ENCODE measurements at places on chromosomes 4 and X.

GRCh38 chr4:124863040-124863545 is 150.6 kb upstream of the ANKRD50 start:
- DNase-seq: no peak

DNA sequence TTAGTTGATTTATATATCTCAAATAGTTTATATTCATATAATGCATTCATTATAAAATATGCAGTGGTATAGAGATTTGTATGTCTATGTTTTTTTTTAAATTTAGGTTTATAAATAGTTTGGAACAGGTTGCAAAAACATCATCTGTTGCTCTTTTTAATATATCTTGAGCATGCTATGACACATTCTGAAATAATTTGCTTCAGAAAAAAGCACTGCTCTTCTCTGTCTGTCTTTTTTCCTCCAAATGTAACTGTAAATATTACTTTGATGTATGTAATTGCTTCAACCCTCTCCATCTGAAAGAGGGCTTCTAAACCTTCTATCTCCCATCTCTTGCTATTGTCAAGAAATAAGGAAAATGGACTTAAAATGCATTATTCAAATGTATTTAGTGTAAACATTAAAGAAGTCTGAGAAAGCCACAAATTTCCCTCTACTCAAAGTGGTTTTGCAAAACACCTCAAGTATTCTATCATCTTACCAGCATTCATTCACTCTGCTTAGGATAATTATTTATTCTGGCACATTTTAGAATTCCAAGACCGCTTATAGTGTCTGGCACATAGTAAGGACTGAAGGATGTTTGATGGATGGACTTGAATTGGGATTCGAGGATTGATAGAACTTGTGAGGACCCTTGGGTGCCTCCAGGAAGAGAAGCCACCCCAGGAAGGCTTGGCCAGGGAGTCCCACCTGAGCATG is 87.8 kb downstream of the CLNK start:
- DNase-seq: no peak

- no peak for DNase-seq
These were observed 2.0 kb upstream of the FBXW7 start for GRCh38 chr4:152537881-152538280.

DNA sequence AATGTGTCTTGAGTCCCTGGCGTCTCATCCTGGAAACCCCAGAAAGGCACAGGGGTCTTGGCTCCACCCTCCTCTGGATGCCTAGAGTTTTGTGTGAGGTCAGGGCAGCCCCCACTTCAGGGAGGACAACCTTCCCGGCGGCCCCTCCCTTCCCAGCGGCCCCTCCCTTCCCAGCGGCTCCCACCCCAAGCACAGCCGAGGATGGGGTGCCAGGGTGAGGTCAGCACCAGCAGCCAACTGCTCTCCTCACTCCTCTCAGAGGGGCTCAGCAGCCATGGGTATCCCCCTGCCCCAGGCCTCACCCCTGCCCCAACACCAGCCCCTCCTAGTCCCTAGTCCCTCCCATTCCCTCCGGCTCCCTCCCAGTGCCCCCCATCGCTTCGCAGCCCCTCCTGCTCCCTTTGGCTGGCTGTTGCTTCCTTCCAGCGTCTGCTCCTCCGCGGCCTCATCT is 17.4 kb downstream of the DGKQ start:
- no peak for DNase-seq

GRCh38 chr4:105661028-105661427 is 47.5 kb downstream of the INTS12 start:
- DNase-seq: no peak

DNA sequence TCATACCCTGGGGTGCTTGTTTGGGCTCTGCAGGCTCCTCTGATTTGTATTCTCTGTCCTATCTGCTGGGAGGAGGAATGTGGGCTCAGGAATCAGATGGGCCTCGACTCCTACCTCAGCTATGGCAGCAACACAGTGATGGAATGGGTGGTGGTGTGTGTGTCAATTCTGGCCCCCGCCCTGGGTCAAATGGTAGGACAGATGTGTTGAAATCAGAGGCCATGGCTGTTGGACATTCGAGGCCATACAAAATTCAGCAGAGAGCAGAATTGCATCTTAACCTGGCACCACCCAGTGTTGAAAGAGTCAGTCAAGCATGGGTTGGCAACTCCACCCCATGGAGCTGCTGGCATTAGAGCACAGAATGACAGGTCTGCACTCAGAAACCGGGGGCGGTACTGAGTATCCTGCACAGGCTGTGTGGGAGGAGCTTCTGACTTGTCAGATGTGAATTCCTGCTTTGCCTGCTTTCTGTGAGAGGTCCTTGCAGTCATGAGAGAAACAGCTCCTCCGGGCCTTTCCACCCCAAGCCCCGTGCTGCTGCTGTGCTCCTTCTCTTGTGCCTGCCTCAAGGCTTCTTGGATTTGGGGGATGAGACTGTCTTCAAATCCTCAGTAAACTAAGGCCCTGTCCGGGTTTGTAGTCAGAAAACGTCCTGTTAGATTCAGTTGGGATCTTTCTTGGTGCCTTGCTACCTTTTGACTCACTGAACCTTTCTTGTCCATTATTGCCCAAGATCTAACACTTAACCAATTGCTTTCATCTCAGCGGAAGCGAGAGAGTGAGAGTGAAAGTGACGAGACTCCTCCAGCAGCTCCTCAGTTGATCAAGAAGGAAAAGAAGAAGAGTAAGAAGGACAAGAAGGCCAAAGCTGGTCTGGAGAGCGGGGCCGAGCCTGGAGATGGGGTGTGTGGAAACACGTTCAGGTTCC is 13.0 kb downstream of the DKC1 start:
- DNase-seq: no peak

- peak; percentile 44 for DNase-seq
These were observed 20.9 kb downstream of the MAPK10 start for GRCh38 chr4:86338989-86339388.

DNA sequence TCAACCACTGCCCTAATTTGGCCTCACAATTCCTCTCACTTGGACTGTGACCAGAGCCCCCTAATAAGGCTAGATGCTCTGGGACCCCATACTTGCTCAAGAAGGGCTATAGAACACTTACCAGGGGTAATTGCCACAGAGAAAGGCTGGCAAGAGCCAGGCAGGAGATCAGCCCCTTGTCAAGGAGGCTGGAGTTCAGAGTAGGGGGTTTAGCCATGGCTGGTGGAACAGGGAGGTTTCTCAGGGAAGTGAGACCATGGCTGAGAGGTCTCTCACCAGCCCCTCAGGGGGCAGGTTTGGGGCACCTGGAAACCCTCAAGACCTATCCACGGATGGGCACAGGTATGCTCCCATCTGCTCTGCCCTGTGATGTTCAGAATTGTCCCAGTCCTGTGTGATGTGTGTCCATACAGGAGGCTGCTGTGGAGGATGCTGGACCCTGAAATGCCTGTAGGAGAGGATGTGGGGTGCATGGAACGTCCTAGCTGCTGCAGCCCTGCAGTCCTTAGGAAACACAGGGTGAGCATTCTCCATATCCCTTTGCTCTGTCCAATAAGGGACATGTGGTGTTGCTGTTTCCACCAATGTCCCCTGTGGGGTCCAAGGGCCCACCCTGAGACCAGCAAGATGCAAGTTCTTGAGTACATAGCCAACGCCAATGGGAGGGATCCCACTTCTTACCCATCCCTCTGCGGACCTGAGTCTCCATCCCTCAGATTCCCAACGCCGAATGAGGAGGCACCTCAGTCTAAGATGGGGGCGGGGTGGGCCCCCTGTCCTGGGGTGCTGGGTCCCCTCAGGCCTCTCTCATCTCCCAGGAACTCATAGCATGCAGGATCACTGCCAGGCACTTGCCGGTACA is 16.4 kb upstream of the HSFX1 start:
- DNase-seq: no peak

- peak; percentile 20 for DNase-seq
These were observed 217.2 kb upstream of the PCDH18 start for GRCh38 chr4:137749466-137749865.

DNA sequence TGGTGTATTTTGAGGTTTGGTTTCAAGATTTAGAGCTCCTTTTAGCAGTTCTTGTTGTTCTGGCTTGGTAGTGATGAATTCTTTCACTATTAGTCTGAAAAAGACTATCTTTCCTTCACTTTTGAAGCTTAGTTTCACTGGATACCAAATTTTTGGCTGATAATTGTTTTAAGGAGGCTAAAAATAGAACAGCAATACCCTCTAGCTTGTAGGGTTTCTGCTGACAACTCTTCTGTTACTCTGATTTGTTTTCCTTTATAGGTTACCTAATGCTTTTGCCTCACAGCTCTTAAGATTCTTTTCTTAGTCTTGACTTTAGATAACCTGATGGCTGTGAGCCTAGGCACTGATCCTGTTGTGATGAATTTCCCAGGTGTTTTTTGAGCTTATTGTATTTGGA is 33.6 kb upstream of the HEPH start:
- no peak for DNase-seq

DNA sequence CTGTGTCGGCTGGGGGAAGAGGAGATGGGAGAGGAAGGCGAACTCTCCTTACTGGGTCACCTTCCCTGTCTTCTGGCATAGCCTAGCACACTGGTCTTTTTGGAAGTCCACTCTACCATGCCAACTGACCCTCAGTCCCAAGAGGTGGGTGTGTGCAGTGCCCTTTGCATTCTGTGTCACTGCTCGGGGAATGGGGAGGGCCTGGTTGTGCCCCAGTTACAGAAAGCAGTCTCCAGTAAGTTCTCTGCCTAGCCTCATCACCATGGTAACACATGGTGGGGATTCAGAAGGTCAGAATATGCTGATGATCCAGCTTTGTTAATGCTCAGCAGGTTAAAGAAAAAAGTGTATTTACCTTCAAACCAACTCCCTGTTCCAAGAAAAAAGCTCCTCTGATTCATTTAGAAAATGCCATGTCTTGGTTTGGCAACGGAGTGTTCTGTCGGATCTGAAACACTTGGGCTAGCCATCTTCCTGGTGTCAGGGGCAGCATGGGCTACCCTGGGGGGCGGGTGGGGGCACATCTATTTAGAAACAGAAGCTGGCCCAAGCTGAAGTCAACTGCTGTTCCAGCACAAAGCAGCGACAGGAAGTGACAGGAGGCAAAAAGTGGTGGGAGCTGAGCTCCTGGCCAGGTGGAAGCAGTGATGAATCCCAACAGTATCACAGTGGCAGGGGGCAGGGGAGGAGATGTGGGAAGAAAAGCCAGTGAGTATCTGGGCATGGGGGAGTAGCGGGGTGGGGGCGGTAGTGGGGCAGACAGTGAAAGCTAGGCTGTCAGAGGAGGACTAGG is 37.0 kb downstream of the NSG1 start:
- no peak for DNase-seq

- DNase-seq: no peak
These were observed 138.4 kb upstream of the STX18 start for GRCh38 chr4:4680243-4680642.

DNA sequence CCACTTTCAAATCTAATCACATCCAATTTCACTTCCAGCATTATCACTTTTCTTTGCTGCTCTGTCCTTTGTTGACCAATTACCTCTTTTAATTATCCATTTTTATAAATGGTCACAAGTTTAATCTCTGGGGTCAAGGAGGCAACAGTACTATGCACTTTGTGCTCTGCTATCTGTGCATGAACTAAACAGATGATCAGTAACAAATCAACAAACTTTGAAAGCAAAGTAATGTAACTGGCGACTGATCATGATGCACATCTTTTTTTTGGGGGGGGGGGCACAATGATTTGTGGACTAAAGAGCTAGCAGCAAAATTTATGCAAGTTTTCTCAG is 1.5 kb upstream of the SEC31A start:
- no peak for DNase-seq

GRCh38 chr4:76718831-76719230 is 179.1 kb downstream of the SOWAHB start:
- no peak for DNase-seq

GRCh38 chr4:4496592-4497372 is 45.1 kb downstream of the STX18 start:
- DNase-seq: no peak

DNA sequence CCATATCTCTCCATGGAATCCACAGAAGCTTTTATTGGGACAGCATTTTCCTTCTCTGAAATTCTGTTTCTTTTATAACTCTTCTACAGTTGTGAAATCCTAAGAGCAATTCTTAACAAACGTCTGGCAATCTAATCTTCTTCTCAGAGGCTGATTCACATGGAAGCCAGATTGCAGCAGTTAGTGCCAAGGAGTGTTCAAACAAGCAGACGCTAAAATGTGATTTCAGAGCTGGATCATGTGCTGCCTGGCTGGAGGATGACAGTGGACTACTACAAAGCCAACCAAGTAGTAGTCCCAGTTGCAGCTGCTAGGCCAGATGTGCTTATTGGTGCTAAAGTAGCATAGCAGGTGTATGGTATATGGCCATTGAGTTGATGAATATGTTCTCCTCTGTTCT is 27.7 kb upstream of the GLRB start:
- DNase-seq: peak; percentile 73

- DNase-seq: no peak
These were observed 1.6 kb downstream of the MAPK10 start for GRCh38 chr4:86358257-86358656.

GRCh38 chr4:70759627-70760026 is 37.9 kb downstream of the RUFY3 start:
- DNase-seq: no peak

DNA sequence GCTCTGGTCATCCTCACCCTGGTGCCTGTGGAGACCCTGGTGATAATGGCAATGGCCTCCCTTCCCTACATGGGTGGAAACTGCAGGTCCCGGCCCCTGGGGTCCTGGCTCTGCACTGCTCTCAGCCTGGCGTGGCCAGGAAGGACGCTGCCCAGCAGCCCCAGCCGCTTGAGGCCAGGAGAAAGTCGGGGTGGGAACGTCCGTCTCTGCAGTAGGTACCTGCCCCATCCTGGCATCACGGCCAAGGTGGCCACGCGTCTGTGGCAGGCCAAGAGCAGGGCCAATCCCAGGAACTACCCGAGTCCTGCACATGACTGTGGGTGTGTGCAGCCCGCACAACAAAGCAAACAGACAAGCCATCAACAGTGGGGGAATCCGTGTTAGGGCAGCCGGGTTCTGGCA is 33.8 kb downstream of the FGFRL1 start:
- DNase-seq: no peak

- no peak for DNase-seq
These were observed 23.6 kb downstream of the ANTXR2 start for GRCh38 chr4:80049402-80049801.

GRCh38 chr4:24003496-24003895 is 113.6 kb upstream of the PPARGC1A start:
- DNase-seq: no peak

- DNase-seq: no peak
These were observed at the start of gene FDCSP for GRCh38 chr4:70225824-70226223. Gene FDCSP, plus strand, starts transcription at chr4:70226124. Its CDS starts 5,071 bp downstream, at chr4:70231195.

GRCh38 chr4:27223326-27223725 is 362.7 kb downstream of the STIM2 start:
- no peak for DNase-seq

DNA sequence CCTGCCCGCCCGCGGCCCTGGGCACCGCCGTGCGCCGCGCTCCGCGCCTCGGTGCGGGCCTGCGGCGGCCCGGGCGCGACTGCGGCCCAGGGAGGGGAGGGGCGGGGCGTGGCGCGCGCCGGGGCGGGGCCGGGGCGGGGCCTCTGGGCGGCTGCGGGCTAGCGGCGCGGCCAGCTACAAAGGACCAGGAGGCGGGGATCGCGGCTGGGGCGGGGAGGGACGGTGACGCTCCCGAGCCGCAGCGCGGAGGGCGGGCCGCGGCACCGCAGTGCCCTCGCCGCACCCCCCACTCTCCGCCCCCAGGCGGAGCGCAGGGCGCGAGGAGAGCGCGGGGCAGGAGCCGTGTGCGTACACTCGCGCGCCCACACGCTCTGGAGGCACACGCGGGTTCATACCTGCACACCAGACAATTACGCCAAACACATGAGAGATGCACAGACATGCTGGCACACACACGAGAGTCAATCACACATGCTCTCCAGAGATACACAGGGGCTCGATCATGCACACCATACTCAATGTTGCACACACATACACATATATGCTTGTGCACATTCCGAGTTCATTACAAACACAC is at the start of gene CRMP1:
Gene CRMP1, minus strand, starts transcription at position 83 of the 577 bp plus-strand sequence. CDS start 117 bp downstream, outside the sequence.
- no peak for DNase-seq
